ENCODE measurements at places on chromosomes 4 and X. TPM values are rescaled to one million over a fixed set of nuclear protein-coding genes. Genes with fewer than 3 reads are reported as not detected.

Gene L1CAM
- polyA plus RNA-seq, result 0.10 TPM

DNA sequence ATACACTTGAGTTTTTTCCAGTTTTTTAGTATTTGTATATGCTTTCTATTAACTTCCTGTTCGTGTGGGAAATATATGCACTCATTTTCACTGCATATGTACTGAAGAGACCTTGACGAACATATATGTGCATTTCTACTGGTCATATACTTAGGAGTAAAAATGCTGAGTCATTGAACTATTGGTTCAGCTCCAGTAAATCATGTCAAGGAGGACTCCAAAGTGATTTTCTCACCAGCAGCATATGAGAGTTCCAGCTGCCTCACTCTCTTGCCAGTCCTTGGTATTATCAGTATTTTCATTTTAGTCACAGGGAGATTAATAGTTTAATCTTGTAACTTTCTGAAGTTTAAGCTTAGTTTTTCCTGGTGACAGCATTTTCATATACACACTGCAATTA, 2750.2 kb downstream of the ARAP2 start:
- no peak for DNase-seq

GRCh38 chrX:93703701-93704100, 29.7 kb downstream of the FAM133A start:
- no peak for DNase-seq

DNA sequence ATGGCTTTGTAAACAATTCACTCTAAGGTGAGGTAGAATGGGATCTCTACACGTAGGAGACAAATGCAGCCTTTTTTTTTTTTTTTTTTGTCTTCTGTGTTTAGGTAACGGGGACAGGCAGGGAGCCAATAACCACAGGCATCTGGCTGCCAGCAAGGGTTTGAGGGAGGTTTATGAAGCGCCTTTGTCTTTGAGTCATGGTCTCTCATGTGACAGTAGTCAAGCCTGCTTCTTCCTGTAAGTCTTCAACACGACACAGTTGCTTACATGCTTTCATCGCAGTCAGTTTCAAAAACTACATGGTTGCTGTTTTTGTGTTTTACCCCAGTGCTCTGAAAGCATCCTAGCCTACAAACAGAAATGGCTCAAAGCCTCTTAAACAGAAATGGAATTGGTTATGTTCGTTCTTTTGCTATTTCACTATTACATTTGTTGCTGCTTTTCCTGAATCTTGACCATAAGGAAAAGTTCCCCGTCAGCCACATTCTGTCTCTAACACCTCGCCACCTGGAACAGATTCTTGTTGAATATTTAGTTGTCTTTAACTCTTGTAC, 127.8 kb upstream of the METTL14 start:
- no peak for DNase-seq

- DNase-seq, result no peak
Observed at GRCh38 chr4:8571702-8572685, 8.2 kb upstream of the GPR78 start.

Data from AG04450 (cell line).